ENCODE measurements at places on chromosomes 2 and 18. TPM values are rescaled to one million over a fixed set of nuclear protein-coding genes. Genes with fewer than 3 reads are reported as not detected.

The RPE gene
- total RNA-seq, result 63.6 TPM

The RAB6C gene
- total RNA-seq, result not detected

The ZNF512 gene
- total RNA-seq, result 29.9 TPM

The EMILIN2 gene
- total RNA-seq, result 29.1 TPM

The NCKAP1 gene
- total RNA-seq, result 114 TPM

The TRIM43 gene
- not detected for total RNA-seq

The ZNG1B gene
- 16.3 TPM for total RNA-seq

The UGT1A3 gene
- total RNA-seq, result not detected

The BUB1 gene
- total RNA-seq, result 0.42 TPM

The CCL20 gene
- not detected for total RNA-seq

The CHRND gene
- not detected for total RNA-seq

The HOXD10 gene
- 1.3 TPM for total RNA-seq

The UCN gene
- total RNA-seq, result 15.1 TPM

The DLX1 gene
- not detected for total RNA-seq

The DNAJC10 gene
- 59.1 TPM for total RNA-seq

The SULT1C3 gene
- not detected for total RNA-seq

The UBXN2A gene
- 15.3 TPM for total RNA-seq

The FHOD3 gene
- total RNA-seq, result 22.4 TPM

The IL37 gene
- not detected for total RNA-seq

The SRBD1 gene
- total RNA-seq, result 16.3 TPM

The GPR35 gene
- total RNA-seq, result 1.5 TPM

The POTEI gene
- total RNA-seq, result not detected

The FEV gene
- total RNA-seq, result not detected

The SLC9A4 gene
- not detected for total RNA-seq

The PLEK gene
- 7.8 TPM for total RNA-seq

The FBXO15 gene
- 4.4 TPM for total RNA-seq

The SERPINB4 gene
- not detected for total RNA-seq

The DSG4 gene
- total RNA-seq, result not detected

The LRATD1 gene
- total RNA-seq, result 5.7 TPM

The SKOR2 gene
- not detected for total RNA-seq

The TMEFF2 gene
- not detected for total RNA-seq

The CCDC68 gene
- total RNA-seq, result 6.6 TPM

The TLX2 gene
- not detected for total RNA-seq

The SIX2 gene
- 3.3 TPM for total RNA-seq

The SLC14A1 gene
- 0.39 TPM for total RNA-seq

The NEURL3 gene
- 1.5 TPM for total RNA-seq

The SLC19A3 gene
- total RNA-seq, result 49.8 TPM

The TMEM200C gene
- total RNA-seq, result not detected

The CDK15 gene
- total RNA-seq, result 1.1 TPM

The MALL gene
- total RNA-seq, result 27.5 TPM

The BMP10 gene
- total RNA-seq, result not detected

The PRKAG3 gene
- total RNA-seq, result not detected

The HRH4 gene
- total RNA-seq, result not detected

The ALKAL2 gene
- total RNA-seq, result 96.6 TPM

The CXCR1 gene
- not detected for total RNA-seq

The ACADL gene
- total RNA-seq, result 116 TPM

The NEU2 gene
- not detected for total RNA-seq

The SPIRE1 gene
- total RNA-seq, result 55.7 TPM

The C1QL2 gene
- total RNA-seq, result not detected

The PLEKHB2 gene
- 76.9 TPM for total RNA-seq

The SERPINB2 gene
- total RNA-seq, result not detected
